ENCODE measurements at places on chromosomes 3 and 15. TPM values are rescaled to one million over a fixed set of nuclear protein-coding genes. Genes with fewer than 3 reads are reported as not detected.

Gene ZPLD1
- total RNA-seq, result not detected

DNA sequence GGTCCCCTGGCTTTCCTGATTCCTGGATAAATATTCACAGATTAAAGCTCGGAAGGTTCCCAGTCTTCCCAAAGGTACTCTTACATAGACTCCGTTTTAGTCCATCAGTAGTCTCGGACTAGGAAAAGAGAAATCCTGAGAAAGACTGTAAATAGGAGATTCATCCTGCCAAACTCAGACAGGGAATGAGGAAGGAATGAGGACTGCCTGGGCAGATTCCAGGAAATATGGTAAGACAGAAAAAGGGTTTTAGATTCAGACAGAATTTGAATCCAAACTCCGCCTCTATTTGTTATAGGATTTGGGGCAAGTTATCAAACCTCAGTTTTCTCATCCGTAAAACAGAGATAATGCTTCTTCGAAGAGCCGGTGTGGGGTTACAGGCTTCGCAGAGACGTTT lies 77.8 kb upstream of the VGLL4 start:
- no peak for DNase-seq
- peaks cover 13% of the 10 kb centered on the region for H3K27me3 ChIP-seq
- no peaks in the 10 kb centered on the region for H3K36me3 ChIP-seq
- H3K27ac ChIP-seq, result no peak overlapping the region
- no peak overlapping the region for H3K4me3 ChIP-seq

Gene GPR62
- total RNA-seq, result not detected

GRCh38 chr3:132789959-132790358 lies 67.8 kb upstream of the NPHP3 start:
- no peaks in the 10 kb centered on the region for H3K36me3 ChIP-seq
- H3K4me1 ChIP-seq, result no peaks in the 10 kb centered on the region
- H3K27me3 ChIP-seq, result peaks cover 15% of the 10 kb centered on the region
- DNase-seq, result no peak

DNA sequence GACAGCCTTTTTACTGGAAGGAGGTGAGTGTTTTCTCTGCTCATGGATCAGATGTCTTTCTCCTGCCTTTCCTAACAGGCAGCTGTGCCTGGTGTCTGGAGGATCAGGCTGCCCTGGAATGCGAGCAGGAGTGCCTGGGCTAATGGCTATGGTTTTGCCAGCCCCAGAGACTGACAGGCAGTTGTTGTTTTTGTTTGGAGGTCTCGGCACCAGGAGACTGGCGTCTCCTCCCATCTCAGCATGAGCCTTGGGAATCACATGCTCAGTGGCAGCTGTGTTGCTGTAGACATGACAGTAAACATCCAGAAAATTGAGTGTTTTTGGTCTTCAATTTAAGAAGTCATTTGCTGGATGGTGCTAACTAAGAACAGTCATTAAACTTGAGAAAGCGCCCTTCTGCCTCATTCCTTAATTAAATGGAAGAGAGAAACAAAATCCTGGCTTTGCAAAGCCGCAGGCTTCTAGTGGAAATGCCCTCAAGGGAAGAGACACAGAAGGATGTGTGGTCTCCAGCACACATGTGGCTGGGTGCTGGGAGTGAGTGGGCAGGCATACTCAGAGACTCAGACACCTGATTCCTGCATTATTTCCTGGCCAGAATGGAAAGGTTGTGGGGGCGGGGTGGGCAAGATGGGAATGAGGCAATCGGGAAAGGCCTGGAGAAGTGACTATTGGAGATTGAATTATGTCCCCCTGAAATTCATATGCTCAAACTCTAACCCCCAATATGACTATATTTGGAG lies 97.0 kb upstream of the NMNAT3 start:
- no peak overlapping the region for H3K27ac ChIP-seq
- H3K4me3 ChIP-seq, result no peak overlapping the region
- DNase-seq, result no peak
- H3K36me3 ChIP-seq, result no peaks in the 10 kb centered on the region
- H3K4me1 ChIP-seq, result no peaks in the 10 kb centered on the region
- H3K27me3 ChIP-seq, result peaks cover 3% of the 10 kb centered on the region

DNA sequence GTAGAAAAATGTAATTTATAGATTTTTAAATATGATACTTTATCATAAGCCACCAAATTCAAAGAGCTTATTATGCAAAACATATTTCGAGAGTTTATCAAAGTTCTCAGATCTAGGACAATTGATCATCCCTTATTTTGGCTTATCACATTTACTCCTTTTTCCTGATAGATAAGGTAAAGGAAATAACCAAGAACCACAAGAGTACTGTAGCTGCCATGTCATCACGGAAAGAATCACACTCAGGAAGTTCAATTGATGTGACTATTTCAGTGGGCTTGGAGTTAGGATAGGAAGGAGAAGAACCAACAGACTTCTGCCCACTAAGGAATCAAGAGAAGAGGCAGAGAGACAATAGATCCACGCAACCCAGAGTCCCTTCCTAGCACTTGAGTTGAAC lies 142.7 kb upstream of the TMCO5A start:
- H3K27ac ChIP-seq, result no peak overlapping the region
- no peaks in the 10 kb centered on the region for H3K4me1 ChIP-seq
- no peak overlapping the region for H3K4me3 ChIP-seq
- H3K36me3 ChIP-seq, result no peaks in the 10 kb centered on the region
- H3K27me3 ChIP-seq, result peaks cover 6% of the 10 kb centered on the region

DNA sequence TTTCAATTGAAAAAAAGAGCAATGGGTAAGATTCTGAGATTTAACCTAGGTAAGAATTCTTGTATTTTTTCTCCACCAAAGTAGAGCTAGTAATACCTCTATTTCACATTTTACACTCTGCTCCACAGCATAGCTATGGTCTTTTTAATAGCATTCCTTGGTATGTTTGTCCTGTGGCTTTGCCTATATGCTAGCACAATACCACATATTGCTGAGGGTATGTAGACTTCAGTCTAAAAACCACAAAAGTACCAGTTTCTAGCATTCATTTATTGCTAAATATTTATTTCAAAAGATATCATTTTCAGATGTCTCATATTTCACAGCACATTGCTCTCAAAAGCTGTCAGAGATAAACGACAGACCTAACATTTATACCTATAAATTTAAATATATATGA lies 18.2 kb upstream of the EOGT start:
- H3K27ac ChIP-seq, result no peak overlapping the region
- no peaks in the 10 kb centered on the region for H3K27me3 ChIP-seq

- no peak for DNase-seq
- no peaks in the 10 kb centered on the region for H3K4me1 ChIP-seq
- no peaks in the 10 kb centered on the region for H3K36me3 ChIP-seq
- no peak overlapping the region for H3K27ac ChIP-seq
- H3K27me3 ChIP-seq, result peaks cover 6% of the 10 kb centered on the region
- no peak overlapping the region for H3K4me3 ChIP-seq
Observed at GRCh38 chr3:14300721-14301399, 101.5 kb upstream of the SLC6A6 start.

Gene PLCB2
- 55.0 TPM for total RNA-seq

Gene PPP2R3A
- 0.17 TPM for total RNA-seq

- no peak overlapping the region for H3K4me3 ChIP-seq
- peaks cover 22% of the 10 kb centered on the region for H3K4me1 ChIP-seq
- peak; percentile 29 for DNase-seq
- no peaks in the 10 kb centered on the region for H3K36me3 ChIP-seq
Observed at GRCh38 chr3:141379250-141379966, 11.1 kb downstream of the ZBTB38 start.

Gene FMN1
- total RNA-seq, result 0.12 TPM

Gene GOLGA8N
- 1.4 TPM for total RNA-seq

DNA sequence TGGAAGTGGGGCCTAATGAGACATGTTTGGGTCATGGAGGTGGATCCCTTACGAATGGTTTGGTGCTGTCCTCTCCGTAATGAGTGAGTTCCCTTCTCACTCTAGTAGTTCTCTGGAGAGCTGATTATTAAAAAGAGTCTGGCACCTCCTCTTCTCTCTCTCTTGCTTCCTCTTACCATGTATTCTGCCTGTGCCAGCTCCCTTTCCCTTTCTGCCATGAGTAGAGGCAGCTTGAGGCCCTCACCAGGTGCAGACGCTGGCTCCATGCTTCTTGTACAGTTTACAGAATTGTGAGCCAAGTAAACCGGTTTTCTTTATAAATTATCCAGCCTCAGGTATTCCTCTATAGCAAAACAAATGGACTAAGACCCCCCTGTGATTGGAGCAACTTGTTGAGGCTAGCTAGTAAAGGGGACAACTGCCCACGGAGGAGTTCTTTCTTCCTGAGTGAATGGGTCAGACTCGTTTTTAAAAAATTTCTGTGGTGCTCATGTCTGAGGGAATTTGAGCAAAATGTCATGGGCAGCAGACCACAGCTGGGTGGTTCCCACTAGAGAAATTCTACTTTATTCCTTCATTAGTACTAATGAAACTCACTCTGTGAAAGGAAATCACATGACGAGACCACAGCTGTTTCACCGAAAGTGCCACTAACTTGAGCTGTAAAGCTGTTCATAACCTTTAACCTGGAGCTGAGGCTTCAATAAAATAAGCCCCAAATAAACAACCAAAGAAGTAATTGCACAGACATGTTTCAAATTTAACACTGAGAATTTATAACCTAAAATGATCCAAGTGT lies 210.0 kb downstream of the NFKBIZ start:
- peaks cover 38% of the 10 kb centered on the region for H3K4me1 ChIP-seq
- H3K27ac ChIP-seq, result no peak overlapping the region
- no peaks in the 10 kb centered on the region for H3K27me3 ChIP-seq
- H3K36me3 ChIP-seq, result peaks cover 1% of the 10 kb centered on the region

DNA sequence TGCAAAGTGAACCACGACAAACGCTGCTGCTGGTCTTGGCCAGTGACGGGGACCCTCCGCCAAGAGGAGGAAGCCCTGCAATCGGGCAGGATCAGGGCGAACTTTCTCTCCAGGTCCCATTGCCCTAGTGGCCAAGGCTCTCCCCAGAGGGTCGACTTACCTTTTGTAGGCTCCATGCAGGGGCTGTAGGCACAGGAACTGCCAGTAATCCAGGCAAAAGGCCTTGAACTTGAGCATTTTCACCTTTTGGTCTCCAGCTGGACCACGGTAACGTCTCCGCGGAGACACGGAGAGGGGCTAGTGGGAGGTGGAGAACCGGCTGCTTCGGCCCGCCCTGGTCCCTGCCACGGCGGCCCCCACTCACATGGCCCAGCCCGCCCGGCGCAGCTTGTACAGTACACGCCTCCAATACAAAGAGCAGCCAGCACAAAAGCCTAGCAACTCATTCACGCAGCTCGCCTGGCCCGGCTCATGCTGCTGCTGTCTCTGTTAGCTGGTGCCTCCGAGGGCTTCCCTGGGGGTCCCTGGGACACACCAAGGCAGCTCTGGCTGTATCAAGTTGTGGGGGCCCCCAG lies 31.0 kb downstream of the IQSEC1 start:
- peaks cover 22% of the 10 kb centered on the region for H3K4me1 ChIP-seq
- H3K4me3 ChIP-seq, result no peak overlapping the region
- no peak overlapping the region for H3K27ac ChIP-seq

Gene BLM
- total RNA-seq, result 70.4 TPM

GRCh38 chr3:70120357-70120966 lies 120.9 kb downstream of the SAMMSON start:
- peaks cover 2% of the 10 kb centered on the region for H3K4me1 ChIP-seq
- H3K4me3 ChIP-seq, result no peak overlapping the region
- H3K36me3 ChIP-seq, result no peaks in the 10 kb centered on the region
- H3K27me3 ChIP-seq, result peaks cover 8% of the 10 kb centered on the region
- DNase-seq, result peak; percentile 84

Gene TM4SF1
- not detected for total RNA-seq

Gene PTX3
- total RNA-seq, result not detected

Gene STAB1
- total RNA-seq, result 0.17 TPM

DNA sequence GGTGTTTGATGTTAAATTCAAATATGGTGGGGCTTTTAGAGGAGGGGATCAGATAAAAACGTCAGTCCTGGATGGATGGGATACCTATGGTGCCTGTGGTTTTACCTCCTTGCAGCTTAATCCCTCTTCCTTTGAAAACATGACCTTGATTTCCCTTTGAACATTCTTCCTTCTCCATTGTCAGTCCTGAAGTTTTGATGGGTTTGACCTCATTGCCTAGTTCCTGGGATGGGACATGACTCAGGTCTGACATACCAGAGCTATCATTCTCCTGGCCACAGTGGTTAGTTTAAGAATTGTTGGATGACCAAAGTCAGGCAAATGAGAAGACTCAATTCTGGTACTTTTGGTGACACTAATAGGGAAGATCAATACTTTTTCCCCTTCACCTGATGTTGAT lies 87.2 kb downstream of the PRICKLE2 start:
- no peak for DNase-seq
- no peak overlapping the region for H3K4me3 ChIP-seq
- no peaks in the 10 kb centered on the region for H3K36me3 ChIP-seq
- peaks cover 3% of the 10 kb centered on the region for H3K27me3 ChIP-seq

GRCh38 chr3:115040673-115041286 lies 106.3 kb downstream of the ZBTB20 start:
- no peak overlapping the region for H3K4me3 ChIP-seq
- H3K27me3 ChIP-seq, result no peaks in the 10 kb centered on the region
- no peaks in the 10 kb centered on the region for H3K36me3 ChIP-seq
- DNase-seq, result peak; percentile 65
- H3K4me1 ChIP-seq, result peaks cover 16% of the 10 kb centered on the region

Gene SEMA6D
- not detected for total RNA-seq

Gene ITIH3
- not detected for total RNA-seq

Gene GPR15
- total RNA-seq, result 0.25 TPM

Data from activated naive CD4-positive, alpha-beta T cell treated with anti-CD3 and anti-CD28 coated beads for 36 hours (primary cell).